ENCODE measurements at places on chromosomes 13 and 19.

GRCh38 chr19:14576363-14576762 is 4.5 kb upstream of the NDUFB7 start:
- no peak for DNase-seq

- DNase-seq: peak; percentile 13
Measured at GRCh38 chr19:289651-290371, 1.4 kb downstream of the PLPP2 start.

DNA sequence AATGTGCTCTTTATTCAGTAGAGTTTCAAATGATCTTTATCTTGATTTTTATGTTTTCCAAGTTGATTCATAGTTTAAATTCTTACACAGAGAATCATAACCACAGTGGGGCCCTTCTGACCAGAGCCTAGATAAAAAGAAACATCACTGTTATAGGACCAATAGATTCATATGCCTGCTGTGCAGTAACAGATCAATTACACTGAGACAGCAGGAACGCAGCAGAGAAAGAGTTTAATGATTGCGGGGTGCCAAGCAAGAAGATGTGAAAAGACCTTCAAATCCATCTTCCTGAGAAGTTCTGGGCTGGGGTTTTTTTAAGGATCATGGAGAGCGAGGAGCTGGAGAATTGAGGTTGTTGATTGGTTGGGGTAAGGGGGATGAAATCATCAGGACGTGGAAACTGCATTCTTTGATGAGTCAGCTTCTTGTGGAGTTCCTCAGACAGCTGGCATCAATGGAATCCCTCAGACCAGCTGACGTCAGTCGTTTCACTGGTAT is 346.6 kb downstream of the TBC1D4 start:
- DNase-seq: no peak

DNA sequence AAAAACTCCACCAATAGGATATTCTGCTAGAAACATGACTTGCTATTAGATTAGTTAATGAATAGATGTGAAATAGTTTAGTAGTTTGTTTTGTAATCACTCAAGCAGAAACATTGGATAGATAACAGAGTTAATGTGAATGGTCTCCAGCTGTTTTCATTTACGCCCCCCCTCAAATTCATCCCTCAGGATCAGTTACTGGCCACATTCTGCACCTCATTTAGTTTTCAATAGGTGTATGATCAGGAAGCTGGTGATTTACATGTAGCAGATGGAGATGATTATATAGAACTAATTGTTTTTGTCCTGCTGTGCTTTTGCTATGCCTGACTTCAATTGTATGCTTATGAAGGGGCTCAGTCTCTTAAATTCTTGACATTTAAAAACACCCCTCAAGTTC is 759.0 kb downstream of the SLITRK6 start:
- DNase-seq: no peak

DNA sequence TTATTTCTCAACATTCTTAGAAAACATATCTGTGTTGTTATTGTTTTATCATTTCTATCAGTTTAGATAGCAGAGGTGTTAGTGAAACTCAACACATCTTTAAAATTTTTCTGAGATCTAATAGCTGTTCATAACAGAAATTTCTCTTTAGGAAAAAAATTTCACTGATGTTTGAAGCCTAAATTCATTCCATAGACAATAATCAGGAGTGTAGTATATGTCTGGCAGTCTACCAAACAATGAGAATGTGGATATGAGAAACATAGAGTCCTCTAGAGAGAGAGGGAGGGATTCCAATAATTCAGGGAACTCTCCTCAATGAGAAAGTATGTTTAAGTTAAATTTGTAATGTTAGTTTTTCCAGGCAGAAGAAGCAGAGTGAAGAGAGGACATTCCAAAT is 118.2 kb upstream of the EDNRB start:
- no peak for DNase-seq

- DNase-seq: no peak
Measured at GRCh38 chr19:19423322-19423721, 17.8 kb downstream of the GATAD2A start.

DNA sequence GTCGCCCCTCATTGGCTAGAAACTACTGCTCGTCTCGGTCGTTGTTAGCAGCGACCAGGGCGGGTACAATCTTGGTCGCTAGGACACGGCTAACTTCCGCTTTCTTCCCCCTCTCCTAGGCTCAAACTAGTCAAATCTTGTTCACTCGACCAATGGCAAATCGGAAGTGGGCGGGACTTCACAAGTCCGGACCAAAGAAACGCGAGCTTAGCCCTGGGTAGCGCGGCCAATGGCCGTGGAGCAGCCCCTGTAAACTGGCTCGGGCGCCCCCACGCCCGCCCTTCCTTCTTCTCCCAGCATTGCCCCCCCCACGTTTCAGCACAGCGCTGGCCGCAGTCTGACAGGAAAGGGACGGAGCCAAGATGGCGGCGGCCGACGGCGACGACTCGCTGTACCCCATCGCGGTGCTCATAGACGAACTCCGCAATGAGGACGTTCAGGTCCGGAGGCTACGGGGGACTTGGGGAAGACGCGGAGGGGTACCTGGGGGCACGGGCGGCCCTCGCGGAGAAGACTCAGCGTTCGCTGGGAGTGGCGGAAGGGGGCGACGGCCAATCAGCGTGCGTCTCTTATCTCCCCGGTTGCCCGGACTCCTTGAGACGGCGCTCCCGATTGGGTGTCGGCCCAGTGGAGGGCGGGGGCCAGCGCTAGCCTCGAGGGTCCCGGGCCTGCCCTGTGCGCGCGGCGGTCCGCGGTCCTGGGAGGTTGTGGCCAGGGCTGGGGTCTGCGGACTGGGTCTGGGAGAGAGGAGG is at the start of gene PPP2R1A:
Gene PPP2R1A (plus strand): TSS at position 318 of the 752 bp plus-strand sequence. CDS start 45 bp downstream, at position 363.
- peak; percentile 98 for DNase-seq

GRCh38 chr19:2719920-2720776 is 1.0 kb downstream of the DIRAS1 start:
- DNase-seq: no peak

DNA sequence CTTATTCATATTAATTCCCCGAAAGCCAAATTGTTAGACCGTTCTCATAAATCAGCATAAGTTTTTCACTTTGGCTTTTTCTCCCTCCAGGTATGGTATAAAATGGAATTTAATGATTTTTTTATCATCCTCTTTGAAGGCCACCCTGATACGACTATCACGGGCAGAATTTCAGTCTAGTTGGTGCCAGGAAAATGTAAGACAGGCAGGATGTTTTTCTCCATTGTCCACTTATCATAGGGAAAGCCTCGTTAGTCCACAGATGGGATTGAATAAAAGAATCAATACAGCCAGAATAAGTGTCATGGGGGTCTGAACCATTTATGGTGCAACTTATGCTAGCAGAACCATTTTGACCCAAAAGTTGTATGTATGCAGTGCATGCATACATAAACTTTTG is 566.0 kb upstream of the ARGLU1 start:
- no peak for DNase-seq

GRCh38 chr19:2291185-2291751 is 9.3 kb upstream of the PEAK3 start:
- DNase-seq: no peak

DNA sequence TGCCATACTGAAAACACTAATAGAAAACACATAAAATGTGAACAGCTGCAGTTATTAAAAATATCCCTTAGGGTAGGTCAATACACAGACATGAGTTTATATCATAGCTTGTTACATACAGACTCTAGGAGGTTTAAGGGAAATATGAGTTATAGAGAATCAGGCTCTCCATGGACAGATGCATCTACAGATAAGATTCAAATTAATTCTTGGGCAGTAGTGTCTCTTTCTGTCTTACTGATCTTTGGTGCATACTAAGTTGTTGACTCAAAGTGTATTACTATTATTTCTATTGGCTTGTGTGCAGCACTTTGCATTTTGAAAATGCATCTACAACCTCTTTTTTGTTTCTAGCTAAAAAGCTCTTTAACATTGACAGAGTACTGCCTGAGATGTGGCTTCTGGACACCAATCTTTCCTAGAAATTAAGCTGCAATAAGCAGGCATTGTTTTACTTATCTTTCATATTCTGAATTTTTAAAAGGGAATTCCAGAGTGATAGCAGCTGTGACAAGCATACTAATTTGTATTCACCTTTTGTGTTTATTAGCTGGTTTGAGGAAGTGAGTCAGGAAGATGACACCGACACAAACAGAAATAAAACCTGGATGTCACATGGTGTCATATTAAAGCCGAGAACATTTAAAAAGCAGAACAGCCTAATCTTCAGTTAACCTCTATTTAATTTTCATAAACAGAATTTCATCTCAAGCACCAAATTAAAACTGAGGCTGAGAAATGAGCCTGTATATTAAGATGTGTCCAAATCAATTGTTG is 399.0 kb downstream of the PCDH9 start:
- DNase-seq: no peak

DNA sequence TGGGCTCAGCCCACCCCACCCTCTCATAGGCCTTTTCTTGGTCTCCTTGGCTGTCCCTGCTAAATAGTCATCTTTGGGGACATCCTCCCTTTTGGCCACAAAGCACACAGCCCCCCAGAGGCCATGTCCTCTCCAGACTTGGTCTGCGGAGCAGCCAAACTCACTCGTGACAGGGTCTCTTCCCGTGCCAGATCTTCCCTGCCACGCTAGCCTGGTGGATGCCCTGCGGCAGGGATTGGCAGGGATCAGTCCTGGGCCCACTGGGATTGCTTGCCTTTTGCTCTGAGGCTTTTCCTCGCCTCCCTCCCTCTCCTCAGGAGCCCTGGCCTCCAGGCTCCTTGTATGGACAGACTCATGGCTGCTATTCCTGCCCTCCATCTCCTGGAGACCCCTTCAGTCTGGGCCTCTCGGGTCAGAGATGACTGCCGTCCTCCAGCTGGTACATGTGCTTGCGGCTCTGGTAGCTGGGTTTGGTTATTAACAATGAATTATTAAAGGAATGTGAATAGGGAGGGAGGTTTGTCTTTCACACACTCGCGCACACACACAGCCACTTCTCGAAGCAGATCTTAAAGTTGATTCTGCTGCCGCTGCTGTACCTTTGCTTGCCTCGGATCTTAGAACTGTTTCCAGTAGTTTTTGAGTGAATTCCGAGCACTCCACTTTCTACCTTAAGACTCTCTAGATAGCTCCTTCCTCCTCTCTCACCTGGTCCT is 45.1 kb downstream of the NFIX start:
- no peak for DNase-seq

- DNase-seq: no peak
Measured at GRCh38 chr19:867855-868457, 8.5 kb downstream of the CFD start.

GRCh38 chr19:4409123-4409933 is 6.9 kb downstream of the CHAF1A start:
- no peak for DNase-seq

DNA sequence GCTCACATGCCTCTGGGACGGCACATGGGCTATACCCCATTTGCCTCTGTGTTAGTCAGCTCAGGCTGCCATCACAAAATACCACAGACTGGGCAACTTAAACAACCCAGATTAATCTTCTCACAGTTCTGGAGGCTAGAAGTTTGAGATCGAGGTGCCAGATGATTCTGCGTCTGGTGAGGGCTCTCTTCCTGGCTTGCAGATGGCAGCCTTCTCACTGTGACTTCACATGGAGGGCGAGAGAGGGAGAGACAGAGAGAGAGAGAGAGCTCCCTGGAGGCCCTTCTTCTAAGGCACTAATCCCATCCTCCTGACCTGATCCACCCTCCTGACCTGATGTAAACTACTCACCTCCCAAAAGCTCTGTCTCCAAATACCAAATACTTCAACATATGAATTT is 55.0 kb downstream of the GPR12 start:
- no peak for DNase-seq

DNA sequence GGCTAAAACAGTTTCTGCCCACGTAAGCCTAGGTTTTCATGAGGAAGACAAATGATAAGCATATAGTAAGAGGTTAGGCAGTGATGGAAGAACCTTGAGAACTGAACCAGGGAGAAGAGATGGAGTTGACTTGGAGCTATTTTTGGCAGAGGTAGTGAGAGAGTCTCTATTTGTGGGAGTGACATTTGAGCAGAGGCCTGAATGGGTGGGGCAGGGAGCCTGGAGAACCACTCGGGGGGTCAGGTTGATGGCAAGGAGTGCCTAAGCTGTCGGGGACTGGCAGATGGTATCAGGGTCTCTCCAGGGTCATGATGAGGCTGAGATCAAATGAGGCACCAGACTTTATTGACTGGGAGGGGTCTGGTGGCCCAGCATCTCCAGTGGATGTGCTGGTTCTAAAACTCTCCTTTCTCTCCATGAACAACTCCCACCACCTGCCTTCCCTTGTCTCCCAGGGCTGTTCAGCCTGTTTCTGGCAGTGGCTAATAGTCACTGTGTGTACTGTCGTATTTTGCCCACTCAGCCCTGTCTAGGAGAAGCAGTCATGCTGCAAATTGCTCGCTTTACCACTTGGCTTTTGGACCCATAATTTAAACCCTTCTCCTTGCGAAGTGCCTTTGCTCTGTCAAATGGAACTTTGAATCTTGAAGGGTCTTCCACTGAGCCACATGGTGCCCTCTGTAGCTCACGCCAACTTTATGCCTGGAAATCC is 3.6 kb downstream of the MAU2 start:
- no peak for DNase-seq

DNA sequence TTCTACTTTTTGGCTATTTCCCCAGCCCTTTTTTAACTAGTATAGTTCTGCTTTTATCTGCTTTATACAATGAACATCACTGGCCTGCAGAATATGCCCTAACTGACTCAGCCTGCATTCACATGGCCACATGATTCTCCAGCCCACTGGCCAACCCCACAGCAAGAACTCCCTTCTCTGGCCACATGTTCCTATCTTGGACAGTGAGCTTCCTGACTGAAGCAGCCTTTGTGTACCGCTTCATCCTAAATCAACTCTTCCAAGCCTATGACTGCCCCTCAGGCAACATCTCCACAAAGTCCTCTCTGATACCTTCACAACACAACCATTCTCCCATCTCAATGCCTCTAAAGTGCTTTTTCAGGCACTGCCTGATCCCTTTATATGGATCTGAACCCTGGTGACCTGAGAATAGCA is 214.1 kb downstream of the COL4A1 start:
- no peak for DNase-seq

GRCh38 chr13:42057918-42058530 is 9.6 kb downstream of the DGKH start:
- no peak for DNase-seq

DNA sequence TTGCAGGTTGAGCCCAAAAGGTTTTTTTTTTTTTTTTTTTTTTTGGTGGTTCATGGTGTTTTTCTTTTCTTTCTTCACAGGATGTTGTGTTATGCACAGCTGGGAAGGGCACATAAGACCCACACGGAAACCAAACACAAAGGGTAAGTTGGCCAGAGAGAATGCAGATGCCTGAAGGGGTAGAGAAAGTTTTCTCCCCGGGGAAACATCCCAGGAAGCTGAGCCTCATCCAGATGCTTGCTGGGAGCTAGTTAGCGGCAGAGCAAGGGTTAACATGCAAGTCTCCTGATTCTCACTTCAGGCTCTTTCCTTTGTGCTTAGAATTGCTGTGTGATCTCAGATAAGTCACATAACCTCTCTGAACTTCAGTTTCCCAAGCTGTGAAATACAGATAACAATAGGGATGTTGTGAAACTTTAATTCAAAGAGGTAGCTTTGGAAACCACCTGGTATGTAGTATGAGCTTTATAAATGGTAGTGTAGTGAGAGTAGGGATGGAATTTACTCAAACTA is 3.1 kb downstream of the ADGRE1 start:
- DNase-seq: no peak

Measured in stimulated activated CD8-positive, alpha-beta memory T cell treated with anti-CD3 and anti-CD28 coated beads, Interleukin-12 subunit alpha, Interleukin-12 subunit beta, amount 100 ng/mL, for 1 hour (primary cell).